SHP77 (cell line): ENCODE measurements at places on chromosomes 7 and 10.

DNA sequence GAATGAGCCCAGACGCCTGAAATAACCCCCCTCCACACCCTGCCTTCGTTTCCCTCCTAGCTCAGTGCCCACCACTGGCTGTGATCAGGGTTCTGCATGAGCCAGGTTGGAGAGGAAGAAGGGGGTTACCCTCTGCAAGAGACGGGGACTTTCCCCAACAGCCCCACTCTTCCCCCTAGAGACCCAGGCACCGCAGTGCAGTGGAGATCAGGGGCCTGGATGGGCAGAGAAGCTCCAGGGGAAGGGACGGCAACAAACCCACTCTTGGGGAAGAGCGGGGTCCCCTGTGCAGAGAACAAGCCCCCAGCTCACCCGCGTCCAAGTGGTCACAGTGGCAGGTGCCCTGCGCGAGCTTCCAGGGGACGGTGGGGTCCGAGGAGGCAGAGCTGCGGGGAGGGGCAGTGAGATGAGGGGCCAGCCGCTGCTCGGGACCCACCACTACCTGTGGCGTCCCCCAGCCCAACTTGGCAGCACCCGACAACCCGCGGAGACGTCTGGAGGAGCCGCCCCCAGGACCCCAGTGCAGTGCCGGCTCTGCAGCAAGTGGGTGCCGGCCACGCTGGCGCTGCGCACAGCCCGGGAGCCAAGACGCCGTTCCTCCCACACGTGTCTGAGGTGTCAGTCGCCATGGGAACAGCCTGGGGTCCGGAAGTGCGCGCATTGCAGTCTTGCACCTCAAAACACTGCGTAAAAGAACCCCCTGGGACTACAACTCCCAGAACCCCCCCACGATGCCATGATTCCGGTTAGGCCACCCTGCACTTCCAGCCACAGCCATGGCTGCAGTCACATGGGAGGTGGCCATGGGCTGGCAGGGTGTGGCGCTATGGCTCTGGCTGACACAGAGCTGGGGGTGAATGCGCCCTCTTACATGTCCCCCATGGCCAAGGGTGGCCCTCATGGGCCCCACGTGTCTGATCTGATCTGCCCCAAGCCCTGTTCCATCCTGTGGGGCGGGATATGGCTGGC is 45.8 kb upstream of the WIPI2 start:
- no peak for DNase-seq

DNA sequence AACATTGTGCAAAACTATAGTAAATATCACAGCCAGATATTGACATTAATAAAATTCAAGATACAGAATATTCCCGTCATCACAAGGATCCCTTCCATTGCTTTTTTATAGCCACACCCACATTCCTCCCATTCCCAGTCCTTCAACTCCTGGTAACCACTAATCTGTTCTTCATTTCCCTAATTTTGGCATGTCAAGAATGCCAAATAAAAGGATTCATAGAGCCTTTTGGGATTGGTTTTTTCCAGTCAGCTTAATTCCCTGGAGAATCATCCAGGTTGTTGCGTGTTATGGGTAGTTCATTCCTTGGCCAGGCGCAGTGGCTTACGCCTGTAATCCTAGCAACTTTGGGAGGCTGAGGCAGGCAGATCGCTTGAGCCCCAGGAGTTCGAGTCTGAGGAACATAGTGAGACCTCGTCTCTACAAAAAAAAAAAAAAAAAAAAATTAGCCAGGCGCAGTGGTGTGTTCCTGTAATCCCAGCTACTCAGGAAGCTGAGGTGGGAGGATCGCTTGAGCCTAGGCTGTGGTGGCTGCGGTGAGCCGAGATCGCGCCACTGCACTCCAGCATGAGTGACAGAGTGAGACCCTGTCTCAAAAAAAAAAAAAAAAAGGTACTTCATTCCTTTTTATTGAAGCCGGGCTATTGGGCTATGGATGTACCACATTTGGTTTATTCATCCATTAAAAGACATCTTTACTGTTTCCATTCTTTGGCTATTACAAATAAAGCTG is 2.7 kb downstream of the OGDH start:
- no peak for DNase-seq

- no peak for DNase-seq
These were observed 418.2 kb upstream of the AKR1E2 start for GRCh38 chr10:4407783-4408182.

GRCh38 chr7:14144109-14144508 is 154.6 kb upstream of the ETV1 start:
- DNase-seq = no peak

GRCh38 chr7:74023092-74023536 is 4.9 kb upstream of the ELN start:
- no peak for DNase-seq

DNA sequence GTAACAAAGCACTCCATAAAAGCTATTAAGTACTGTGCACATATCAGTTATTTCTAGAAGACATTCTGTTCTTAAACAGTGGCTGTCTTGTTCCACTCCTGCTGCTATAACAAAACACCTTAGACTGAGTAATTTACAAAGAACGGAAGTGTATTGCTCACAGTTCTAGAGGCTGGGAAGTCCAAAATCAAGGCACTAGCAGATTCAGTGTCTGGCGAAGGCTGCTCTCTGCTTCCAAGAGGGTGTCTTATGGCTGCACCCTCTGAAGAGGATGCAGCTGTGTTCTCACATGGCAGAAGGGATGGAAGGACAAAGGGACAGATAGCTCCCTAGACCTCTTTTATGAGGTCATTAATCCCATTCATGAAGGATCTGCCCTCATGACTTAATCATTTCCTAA is 424.2 kb upstream of the ZMIZ1 start:
- DNase-seq = no peak

DNA sequence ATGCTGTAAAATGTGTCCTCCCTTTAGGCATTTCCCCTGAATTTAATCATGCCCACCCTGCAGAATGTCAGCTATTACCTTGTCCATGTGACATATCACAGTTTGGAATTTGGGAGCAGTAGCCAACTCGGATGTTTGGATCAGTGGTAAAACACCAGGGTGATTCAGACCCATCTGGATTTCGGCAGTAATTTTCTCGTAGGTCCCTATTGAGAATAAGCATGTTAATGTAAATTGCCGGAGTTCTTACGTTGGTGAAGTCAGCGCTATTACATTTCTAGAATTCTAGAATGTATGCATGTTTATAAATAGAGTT is 44.1 kb downstream of the HGF start:
- DNase-seq = no peak

DNA sequence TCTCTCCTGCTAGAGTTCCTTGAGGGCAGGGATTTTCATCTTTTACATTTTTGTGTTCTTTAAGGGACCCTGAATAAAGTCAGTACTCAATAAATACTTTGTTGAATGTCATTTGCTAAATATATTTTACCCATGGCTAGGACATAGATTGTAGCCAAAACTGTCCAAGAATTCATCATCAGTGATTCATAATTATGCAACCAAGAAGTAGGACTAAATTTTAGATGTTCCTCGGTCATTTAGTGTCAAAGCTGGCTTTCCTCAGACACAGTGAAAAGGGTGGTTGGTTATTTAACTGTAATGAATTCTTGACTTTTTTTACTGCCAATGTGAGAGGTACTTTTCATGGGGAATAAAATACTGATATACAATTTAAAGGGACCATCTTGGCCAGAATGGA is 3.3 kb downstream of the NUDT13 start:
- DNase-seq = no peak

DNA sequence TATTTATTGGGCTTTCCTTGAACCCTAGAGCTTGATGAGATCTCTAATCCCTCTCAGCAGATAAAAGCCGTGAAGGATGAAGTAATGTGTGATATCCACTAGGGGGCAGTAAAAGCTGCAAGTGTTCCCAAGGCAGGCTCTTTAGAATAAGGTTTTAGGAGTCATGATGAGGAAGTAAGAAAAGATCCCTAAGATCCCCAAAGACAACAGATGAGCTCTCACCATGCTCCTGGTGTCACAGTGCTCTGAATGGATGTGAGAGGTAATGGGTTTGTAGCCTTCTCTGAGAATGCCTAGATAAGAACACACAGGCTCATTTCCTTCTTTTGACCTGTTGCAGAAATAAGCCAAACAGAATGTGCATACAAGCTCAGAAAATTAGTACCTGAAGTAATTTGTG is 70.4 kb upstream of the ITPRID1 start:
- DNase-seq = peak; percentile 39

DNA sequence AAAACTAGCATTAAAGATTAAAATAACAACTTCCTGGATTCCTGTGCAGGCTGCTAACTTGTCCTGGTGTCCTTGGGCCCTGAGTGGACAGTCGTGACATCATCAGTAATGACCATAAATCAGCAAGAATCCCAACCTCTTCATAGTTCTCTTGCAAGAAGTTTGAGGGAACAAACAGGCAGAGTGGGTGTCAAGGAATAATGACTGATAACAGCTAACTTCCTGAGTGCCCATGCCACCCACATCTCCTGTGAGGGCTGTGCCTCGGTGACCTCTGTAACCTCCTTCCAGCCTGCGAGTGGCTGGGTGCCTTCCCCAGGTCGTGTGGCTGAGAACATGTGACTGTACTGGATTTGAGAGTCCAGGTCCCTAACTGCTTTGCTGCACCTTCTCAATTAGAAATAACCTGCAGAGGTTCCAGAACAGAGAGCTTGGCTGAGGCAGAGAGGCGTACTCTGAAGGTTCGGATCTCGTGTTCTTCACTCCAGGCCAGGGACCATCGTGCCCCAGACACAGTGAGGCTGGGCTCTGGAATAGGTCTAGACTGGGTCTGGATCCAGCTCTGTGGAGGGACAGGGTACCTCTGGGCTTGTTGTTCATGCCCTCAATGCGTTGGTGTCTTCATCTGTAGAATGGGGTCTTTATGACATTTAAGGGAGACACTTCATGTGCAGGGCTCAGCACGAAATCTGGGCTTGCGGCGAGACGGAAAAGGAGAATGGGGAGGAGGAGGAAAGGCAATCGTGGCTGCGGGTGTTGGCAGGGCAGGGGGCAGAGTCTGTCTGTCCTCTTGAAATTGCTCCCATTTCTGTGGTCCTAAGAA is 313.1 kb upstream of the ZNF32 start:
- DNase-seq = no peak

- no peak for DNase-seq
These were observed 546.0 kb upstream of the FZD8 start for GRCh38 chr10:36188080-36188453.

- no peak for DNase-seq
These were observed 58.9 kb downstream of the HIBADH start for GRCh38 chr7:27603813-27604212.

DNA sequence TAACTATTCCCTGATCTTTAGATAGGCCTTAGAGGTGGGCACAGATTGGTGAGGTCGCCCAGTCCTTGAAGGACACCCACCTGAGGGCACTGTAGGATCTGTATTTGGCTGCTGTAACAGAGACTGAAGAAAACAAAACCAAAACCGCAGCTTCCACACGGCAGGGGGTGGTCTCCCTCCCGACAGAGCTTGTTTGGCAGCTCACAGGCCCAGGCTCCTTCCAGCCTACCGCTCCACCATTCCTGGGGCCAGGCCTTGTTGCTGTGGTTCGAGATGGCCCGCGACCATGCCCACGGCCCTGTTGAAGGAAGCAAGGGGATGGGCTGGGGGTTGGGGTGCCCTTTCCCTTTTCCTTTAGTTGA is 30.4 kb downstream of the ZNF783 start:
- no peak for DNase-seq

GRCh38 chr7:114548081-114548980 is 133.7 kb downstream of the FOXP2 start:
- no peak for DNase-seq

DNA sequence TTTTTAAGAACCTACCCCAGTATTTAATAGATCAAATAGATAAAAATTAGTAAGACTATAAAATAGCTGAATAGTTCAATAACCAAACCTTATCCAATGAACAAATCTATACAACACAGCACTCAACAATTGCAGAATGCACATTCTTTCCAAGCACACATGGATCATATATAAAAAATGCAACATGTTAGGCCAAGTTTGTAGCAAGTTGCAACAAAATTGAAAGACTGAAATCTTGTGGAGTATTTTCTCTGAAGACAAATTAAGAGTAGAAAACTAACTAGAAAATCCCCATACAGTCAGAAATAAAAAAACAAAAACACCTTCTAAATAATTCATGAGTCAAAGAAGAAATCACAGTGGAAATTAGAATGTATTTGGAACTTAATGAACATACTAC is 317.3 kb downstream of the PHTF2 start:
- no peak for DNase-seq

- no peak for DNase-seq
These were observed 112.0 kb downstream of the PFKFB3 start for GRCh38 chr10:6314620-6315205.

DNA sequence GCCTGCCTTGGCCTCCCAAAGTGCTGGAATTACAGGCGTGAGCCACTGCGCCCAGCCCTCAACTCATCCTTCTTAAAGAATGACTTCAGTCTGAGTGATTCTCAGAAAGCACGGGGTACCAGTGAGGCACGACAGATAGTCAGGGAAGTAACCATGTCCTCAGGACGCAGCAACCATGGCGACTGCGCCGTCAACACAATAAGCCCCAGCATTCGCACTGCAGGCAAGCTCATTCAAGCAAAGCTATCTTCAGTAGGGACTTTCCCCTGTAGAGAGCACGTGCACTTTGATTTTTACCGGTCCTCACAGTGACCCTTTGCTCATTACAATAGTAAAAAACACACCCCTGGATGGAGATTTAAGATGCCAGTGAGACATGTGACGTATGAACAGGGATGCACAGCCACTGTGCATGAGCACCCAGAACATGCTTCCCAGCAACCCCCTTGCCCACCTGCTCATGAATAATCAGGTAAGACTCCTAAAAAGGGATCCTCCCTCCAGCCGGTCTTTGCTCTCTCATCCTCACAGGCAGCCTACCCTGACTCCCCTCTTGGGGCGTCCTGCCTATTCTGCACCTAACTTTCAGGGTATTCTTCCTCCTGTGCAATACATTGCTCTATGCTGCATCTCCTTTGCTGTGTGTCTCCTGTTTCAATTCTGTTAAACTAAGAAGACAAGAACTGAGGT is 9.1 kb downstream of the WDR86 start:
- no peak for DNase-seq

DNA sequence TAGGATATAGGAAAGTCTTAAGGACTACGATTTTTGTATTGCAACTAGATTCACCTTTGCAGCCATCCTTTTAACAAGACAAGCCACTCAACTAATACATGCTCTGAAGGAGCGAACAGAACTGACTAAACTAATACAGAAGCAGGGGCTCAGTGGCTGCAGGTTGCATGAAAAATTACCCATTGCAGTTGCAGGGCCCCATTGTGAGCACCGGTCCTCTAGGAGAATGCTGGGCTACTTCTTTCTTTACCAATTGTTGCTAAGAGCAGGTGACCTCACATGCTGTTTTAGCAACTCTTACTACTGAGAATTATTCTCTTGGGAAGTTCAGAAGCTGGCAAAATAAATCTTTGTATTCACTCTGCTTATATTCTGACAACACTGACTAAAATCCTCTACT is 64.0 kb upstream of the ANKRD1 start:
- DNase-seq = no peak

GRCh38 chr10:90885176-90885575 is 13.4 kb downstream of the RPP30 start:
- DNase-seq = no peak
